ENCODE measurements at places on chromosomes 13 and 19. TPM values are rescaled to one million over a fixed set of nuclear protein-coding genes. Genes with fewer than 3 reads are reported as not detected.

DNA sequence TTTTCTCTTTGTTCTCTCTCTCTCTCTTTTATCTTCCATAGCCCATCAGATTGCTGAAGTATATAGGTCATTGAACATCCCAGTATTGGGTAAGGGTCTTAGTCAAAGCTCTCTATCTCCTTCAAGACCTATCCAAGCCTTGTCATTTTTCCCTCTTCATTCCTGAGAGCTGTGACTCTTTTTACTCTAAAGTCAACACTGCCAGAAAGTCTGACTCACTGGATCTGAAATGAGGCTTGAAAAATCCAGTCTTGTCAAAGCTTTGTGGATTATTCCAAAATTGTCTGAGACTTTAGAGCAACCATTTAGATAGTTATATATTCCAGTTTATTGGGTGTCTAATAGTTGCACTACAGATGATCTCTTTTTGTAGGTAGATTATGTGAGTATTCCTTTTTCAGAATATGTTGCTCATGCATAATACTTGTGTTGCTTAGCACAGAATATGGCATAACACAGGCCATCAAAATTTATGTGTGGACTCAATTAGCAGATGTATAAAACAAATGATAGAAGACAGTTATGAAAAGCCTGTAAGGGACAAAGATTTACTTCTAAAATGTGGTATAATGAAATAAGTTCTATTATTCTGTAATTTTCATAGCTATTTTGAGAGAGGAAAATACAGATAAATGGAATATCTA is 389.3 kb upstream of the PCDH9 start:
- no peak for DNase-seq

PNMA8A gene
- total RNA-seq = 11.4 TPM

PODNL1 gene
- total RNA-seq = 0.17 TPM

ZNF541 gene
- 0.43 TPM for total RNA-seq

GRCh38 chr13:51222686-51223559 is 725 bp downstream of the FAM124A start:
- DNase-seq = peak; percentile 18

DNA sequence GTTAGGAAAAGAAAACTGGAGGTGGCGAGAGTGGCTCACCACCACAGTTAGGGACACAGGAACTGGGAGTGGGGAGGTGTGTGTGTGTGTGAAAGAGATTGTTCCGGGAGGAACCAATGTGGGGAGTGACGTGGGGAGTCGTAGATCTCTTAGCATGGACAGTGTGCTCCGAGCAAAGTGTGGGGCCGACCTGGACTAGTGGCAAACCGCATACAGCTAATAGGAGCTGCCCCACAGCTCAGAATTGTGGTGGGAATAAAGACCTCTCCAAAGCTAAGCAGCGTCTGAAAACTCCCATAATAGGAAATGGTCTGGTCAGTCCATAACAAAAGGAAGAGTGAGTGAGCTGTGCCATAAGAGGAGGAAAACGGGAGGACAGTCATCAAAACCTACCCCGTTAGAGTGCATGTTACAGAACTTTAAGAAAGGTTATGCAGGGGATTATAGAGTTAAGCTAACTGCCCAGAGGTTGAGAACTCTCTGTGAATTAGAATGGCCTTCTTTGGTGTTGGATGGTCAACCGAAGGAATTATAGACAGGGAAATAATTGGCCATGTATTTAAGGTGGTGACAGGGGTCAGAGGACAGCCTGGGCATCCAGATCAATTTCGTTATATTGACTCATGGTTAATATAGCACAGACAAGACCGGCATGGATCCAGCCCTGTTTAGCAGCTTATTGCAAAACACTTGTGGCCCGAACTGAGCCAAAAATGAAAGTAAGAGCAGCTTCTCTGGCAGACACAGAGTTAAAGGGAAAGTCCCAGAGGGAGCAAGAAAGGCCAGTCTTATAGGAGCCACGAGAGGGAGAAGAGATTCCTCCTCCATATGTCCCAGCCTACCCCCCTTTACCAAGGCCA is 8.9 kb upstream of the SLC15A1 start:
- no peak for DNase-seq

GRCh38 chr13:98066636-98067035 is 76.3 kb upstream of the FARP1 start:
- no peak for DNase-seq

DNA sequence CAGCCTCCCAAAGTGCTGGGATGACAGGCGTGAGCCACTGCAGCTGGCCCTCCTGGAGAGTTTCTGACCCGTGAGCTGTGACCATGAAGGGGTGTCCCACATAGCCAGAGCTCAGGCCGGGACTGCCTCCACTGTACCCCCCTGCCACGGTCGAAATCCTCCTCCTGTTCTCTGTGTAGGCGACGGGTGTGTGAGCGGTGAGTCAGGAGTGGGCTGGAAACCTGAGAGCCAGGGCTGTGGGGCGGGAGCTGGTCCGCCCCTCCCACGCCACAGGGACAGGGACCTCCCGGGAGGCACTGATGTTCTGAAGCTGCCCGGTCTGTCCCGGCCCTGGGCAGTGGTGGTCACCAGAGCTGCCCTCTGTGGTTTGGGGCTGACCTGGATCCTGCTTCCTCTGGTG is 3.9 kb downstream of the WDR18 start:
- DNase-seq = no peak

GRCh38 chr13:101447852-101448251 is 4.6 kb upstream of the ITGBL1 start:
- no peak for DNase-seq

DNA sequence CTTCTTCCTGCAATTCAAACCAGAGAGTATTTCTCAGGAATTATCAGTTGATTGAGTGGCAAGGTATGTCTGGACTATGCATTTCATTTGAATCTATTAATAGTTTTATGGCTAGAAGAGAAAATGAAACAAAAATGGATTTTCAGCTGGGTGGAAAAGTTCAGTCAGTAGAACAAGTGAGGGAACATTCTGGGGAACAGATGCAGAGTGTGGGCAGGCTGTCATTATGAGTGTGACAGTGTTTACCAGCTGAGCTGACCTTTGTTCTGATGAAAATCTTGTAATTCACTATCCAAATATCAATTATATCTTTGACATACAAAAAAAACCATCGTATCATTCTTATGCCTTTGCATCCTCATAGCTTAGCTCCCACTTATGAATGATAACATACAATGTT is 2.6 kb upstream of the CLC start:
- no peak for DNase-seq

DNA sequence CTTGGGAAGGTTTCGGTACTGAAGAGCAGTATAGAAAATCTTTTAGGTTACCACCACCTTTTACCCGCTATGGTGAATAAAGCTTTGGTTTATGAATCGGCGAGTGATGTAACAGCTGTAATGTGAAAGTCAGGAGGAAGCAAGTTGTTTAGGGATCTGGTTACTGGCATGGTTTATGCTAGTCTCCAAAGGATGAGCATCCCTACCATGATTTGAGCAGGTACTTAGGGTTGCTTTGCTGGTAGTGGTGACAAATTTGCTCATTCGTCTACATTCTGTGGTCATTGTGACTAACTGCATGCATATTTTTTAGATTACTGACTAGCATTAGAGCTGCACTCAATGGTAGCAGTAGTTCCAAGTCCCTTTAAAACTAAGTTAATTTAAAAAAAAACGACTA is 104.1 kb downstream of the FRY start:
- no peak for DNase-seq

- no peak for DNase-seq
Observed at GRCh38 chr19:15859187-15859586, 38.7 kb downstream of the CYP4F2 start.

ETFB gene
- total RNA-seq = 167 TPM

PLPPR2 gene
- total RNA-seq = 10.9 TPM

GRCh38 chr13:34156841-34157365 is 339.0 kb downstream of the RFC3 start:
- peak; percentile 93 for DNase-seq

CEACAM1 gene
- total RNA-seq = 7.1 TPM

FAM83E gene
- total RNA-seq = 13.8 TPM

FXYD3 gene
- 235 TPM for total RNA-seq

DNA sequence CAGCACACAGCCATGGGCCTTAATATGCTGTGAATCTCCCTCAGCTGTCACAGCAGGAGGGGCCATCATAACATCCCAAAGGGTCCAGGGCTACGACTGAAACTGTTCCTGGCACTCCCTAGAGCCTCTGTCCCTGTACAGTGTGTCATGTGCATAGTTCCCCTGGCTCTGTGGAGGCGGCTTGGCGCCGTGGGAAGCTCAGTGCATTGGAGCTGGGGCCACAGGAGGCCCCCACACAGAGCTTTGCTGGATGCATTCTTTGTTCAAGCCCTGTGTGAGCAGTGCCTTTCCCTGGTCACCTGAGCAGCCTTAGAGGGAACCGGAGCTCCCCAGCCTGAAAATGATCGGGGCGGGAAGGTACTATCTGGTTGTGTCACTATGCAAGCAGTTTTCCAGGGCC is 21.4 kb downstream of the UBXN6 start:
- no peak for DNase-seq

UQCRFS1 gene
- total RNA-seq = 43.5 TPM

DNA sequence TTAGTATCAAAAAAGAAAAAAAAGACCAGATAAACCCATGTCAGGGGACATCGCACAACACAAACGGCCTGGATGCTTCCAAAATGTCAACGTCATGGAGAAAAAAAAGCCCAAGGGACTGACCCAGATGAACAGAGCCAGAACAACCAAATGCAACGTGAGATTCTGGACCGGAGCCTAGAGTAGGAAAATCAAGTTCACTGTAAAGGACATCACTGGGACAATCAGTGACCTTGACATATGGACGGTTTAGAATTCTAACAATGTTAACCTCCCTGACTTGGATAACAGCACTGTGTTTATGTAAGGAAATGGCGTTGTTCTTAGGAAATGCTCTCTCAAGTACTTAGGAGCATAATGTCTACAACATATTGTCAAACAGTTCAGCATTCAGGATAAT is 15.1 kb upstream of the EMP3 start:
- DNase-seq = no peak

- no peak for DNase-seq
Observed at GRCh38 chr13:77529501-77529840, 6.0 kb upstream of the SCEL start.
